ENCODE measurements at places on chromosomes 7 and 10.

DNA sequence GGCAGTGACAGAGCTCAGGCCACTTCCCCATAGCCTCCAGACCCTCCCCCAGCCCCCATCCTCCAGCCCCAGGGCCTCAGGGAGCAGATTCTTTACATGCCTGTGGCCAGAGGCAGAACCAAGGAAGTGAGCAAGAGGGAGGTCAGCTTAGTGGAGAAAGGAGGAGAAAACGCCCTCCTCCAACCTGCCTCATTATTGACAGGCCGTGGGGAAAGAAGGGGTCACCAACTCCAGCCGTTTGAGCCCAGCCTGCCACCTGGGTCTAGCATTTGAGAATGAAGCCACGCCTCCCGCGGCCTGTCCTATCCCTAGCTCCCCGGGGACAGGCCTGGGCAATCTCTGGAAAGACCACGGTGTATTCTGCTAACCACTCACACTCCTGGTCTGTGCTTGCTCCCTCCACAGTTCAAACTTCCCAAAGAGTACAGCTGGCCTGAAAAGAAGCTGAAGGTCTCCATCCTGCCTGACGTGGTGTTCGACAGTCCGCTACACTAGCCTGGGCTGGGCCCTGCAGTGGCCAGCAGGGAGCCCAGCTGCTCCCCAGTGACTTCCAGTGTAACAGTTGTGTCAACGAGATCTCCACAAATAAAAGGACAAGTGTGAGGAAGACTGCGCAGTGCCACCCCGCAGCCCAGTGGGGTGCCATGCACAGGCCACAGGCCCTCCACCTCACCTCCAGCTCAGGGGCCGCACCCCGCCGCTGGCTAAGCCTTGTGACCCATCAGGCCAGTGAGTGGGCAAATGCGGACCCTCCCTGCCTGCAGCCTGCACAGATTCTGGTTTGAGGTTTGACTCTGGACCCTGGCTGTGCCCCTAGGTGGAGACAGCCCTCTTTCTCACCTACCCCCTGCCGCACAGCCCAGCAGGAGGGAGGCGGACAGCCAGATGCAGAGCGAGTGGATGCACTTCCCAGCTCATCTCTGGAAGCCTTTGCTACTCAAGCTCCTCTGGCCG is 14.3 kb upstream of the TRIM8 start:
- no peak for DNase-seq

DNA sequence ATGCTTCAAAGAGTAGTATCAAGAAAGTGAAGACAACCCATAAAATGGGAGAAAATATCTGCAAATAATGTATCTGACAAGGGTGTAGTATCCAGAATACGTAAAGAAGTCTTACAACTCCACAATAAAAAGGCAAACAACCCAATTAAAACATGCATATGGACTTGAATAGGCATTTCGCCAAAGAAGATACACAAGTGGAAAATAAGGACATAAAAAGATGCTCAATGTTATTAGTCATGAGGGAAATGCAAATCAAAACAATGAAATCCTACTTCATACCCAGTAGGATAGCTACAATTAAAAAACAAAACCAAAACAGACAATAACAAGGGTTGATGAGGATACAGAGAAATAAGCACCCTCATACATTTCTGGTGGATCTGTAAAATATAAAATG is 79.2 kb downstream of the NUDCD3 start:
- DNase-seq, result no peak

GRCh38 chr7:140810385-140810784 is 113.9 kb downstream of the NDUFB2 start:
- no peak for DNase-seq

DNA sequence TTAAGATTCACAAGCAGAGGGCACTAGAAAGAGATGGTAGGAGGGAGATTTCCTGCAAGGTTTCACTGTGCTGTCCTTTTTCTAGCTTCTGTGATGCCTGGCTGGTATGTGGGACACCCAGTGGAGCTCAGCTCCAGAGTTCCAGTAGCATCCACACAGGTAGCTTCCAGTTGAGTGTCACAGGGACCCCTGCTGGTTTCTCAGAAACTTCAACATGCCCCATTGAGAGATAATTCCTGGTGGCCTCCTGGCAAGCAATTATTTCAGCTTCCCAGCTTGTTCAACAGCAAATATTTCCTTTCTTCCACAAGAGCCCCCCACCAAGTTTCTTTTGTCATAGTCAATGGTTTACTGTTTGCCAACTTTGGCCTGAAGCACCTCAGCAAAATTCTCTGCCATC is 858.7 kb downstream of the REEP3 start:
- DNase-seq, result no peak

GRCh38 chr7:17013204-17013603 is 131.4 kb upstream of the AGR3 start:
- DNase-seq, result no peak

DNA sequence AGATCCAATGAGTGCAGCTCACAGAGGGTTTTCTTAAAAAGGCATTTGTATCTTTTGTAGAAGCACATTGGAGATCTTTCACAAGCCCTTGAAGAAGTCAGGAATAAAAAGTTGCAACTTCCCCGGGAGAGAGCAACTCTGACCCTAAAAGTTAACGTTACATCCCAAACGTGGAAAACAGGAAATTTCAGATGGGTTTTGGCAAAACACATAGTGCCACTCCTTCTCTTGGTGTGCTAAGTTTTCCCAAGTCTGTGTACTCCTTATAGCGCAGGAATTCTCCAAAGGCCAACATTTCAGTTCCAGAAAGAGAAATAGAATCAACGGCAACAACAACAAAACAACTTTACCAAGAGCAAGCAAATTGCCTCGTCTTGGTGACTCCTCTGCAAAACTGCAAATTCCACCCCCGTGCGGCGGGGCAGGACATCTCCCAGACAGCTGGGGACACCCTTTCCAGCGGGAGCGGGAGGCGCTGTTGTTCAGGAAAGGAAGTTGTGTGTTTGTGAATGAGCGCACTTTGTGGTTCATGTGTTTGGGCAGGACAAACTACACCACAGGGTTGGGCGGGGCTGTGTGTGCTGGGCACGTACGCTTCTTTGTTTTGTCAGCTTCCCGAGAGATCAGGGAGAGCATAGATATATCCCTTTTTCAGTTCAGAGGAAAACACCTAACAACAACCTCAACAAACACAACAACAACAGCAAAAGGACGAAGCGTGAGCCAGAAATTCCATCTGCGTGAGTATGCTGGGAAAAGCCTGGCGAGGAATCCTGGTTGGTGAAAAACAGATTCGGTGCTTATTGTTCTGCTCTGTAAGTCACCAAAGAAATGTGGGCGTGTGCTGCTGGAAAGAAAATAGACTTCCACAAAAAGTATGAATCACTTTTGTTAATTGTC is 294.7 kb upstream of the PITRM1 start:
- no peak for DNase-seq

- DNase-seq, result no peak
Observed at GRCh38 chr10:5071411-5072198, 22.6 kb upstream of the AKR1C3 start.

- no peak for DNase-seq
Observed at GRCh38 chr7:132519936-132520335, 56.3 kb downstream of the PLXNA4 start.

- DNase-seq, result no peak
Observed at GRCh38 chr10:132582137-132582536, 44.5 kb downstream of the INPP5A start.

DNA sequence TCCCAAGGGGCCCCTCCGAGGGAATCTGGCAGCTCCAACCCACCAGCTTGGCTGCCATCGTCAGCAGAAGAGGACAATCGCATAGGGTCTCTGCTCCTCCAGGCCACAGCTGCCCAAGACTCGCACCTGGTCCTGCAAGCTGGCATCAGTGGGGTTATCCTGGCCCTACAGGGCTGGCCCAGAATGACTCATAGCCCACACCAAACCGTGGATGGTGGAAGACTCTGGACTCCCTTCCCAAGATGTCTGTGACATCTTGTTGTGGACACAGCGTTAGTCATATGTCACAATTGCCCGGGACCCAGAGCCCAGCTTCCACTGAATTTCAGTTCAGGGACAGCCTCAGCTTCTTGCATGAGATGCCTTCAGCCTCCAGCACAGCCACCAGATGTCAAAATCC is 91.5 kb upstream of the CUX1 start:
- DNase-seq, result no peak

DNA sequence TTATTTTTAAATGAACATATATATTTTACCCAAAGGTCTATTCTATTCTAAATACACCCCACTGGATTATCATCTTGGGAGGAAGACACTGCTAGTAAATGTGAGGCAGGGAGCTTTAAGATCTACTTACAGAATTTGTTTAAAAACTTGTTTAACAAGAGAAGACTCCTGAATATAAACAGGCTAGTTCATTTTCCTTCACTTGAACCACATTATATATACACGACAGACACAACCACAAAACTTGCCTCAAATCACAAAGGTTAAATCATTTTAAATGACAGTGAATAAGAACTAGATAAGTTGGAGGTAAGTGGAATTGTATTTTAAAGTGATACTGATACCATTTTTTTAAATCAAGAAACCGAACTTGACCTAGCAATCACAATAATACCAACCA is 109.2 kb downstream of the ATE1 start:
- no peak for DNase-seq

GRCh38 chr7:139711991-139712743 is 65.6 kb downstream of the HIPK2 start:
- DNase-seq, result no peak

- no peak for DNase-seq
Observed at GRCh38 chr7:90877201-90877600, 281.1 kb downstream of the CDK14 start.

Data from germinal center (tissue), 1 donor.